MCF 10A (cell line): ENCODE measurements at places on chromosomes 11 and 22. TPM values are rescaled to one million over a fixed set of nuclear protein-coding genes. Genes with fewer than 3 reads are reported as not detected.
A peak's percentile ranks its signal among the peaks of the same experiment; 100 is the strongest.

DNA sequence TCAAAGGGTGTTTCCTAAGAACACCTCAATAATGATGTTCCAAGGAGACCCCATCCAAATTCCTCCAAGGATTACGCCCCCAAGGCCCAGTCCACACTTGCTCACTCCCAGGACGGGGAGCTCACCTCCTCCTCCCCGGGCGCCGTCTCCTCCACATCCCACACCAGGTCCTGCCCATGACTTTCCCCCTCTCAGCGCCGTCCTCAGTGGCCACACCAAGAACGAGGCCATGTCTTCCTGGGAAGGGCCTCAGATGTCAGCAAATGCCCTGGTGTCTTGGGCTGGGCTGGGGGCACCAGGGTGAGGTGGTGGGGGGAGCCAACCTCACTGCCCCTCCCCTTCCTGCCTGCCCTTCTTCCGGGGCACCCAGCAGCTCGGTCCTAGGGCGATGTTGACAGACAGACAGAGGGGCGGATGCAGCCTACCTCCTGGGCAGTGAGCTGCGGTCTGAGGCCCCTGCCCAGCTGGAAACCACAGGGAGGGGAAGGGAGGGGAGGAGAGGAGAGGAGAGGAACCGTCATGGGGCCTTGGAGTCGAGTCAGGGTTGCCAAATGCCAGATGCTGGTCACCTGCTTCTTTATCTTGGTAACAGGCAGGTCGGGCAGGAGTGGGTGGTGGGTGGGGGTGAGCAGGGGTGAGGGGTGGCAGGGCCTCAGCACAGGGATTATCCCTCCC, at the start of the genes C11orf21 and TSPAN32:
C11orf21 (minus strand) TSS at position 288 of the 675 bp plus-strand sequence; CDS start at position 178, 110 bp downstream.
TSPAN32 (plus strand) TSS at position 383 of the 675 bp plus-strand sequence; CDS start at position 520, 137 bp downstream.
- DNase-seq: no peak

DNA sequence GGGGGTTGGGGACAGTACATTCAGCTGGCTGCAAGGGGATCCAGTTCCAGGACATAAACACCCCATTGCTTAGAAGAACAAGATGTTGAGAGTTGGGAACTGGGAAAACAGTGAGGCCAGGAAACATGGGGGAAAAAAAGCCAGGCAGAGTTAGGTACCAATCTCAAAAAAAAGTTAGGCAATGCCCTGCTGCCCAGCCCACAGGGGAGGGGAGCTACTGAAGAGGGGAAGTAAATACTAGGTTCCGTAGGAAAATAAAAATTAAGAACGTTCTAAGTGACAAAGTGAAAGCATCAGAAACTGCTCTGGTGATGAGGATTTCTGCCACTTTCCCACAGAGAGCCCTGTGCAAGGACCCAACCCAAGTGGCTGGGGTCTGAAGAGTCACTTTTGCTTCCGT, 12.0 kb downstream of the SPTBN2 start:
- DNase-seq: no peak

The HPS5 gene
- 23.6 and 31.8 TPM in 2 replicates for total RNA-seq

The OR8D1 gene
- total RNA-seq: not detected in 2 replicates

The ANO9 gene
- total RNA-seq: 7.2 and 9.4 TPM in 2 replicates

DNA sequence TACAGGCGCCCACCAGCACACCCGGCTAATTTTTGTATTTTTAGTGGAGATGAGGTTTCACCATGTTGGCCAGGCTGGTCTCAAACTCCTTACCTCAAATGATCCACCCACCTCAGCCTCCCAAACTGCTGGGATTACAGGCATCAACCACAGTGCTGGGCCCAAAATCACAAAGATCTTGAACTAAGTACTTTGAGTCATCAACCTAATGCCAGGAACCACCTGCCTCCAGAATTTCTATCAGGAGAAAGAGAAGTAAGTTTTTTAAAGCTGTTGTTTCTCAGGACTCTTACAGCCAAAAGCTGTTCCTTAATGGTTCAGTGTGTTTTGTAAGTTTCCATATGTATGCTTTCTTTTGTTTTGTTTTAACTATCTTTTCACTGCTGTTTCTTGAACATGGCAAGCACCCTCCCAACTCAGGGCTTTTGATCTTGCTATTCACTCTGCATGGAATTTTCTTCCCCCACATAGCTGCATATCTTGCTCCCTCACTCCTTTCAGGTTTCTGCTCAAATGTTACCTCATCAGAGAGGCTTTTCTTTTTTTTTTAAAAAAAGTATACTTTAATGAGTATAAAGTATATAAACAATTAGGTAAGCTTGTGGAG, 6.0 kb upstream of the PAK1 start:
- DNase-seq: no peak

The SCGB2A2 gene
- not detected in 2 replicates for total RNA-seq

The CCDC89 gene
- total RNA-seq: not detected in 2 replicates

- DNase-seq: no peak
These were observed 52.6 kb downstream of the MAP6 start for GRCh38 chr11:75616281-75616680.

DNA sequence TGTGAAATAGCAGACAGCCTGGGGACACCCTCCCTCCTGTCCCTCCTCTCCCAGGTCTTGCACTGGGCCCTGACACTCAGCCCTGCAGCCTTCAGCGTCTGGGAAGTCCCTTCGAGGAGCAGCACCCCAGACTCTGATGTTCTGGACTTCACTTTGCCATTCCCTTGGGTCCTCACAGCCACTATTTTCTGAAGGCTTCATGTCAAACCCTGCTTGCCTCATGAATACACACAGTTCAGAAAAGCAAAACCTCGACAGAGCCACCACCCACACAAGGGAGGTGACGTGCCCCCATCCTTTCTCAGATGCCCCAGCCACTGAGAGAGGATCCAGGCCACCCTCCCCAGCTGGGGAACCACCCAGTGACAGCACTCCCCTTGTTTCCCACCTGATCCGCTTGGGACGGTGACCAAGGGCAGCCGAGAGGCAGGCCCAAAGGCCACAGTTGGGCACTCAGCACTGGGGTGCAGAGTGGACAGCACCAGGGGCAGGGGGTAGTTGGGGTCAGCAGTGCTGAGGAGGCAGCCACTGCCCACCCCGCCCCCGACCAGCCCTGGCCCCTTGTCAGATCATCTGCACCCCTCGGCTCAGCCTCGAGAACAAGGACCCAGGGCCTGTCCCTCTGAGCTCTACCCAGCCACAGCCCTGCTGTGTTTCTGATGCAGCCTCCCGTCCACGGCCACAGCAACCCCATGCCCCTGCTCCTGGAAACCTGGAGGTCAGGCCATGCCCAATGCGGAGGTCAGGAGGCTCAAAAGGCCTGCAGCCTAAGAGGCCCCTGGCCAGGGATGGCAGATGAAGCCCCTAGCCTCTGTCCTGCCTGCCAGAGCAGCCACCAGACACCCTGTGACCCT, 3.1 kb upstream of the TNNT3 start:
- no peak for DNase-seq

DNA sequence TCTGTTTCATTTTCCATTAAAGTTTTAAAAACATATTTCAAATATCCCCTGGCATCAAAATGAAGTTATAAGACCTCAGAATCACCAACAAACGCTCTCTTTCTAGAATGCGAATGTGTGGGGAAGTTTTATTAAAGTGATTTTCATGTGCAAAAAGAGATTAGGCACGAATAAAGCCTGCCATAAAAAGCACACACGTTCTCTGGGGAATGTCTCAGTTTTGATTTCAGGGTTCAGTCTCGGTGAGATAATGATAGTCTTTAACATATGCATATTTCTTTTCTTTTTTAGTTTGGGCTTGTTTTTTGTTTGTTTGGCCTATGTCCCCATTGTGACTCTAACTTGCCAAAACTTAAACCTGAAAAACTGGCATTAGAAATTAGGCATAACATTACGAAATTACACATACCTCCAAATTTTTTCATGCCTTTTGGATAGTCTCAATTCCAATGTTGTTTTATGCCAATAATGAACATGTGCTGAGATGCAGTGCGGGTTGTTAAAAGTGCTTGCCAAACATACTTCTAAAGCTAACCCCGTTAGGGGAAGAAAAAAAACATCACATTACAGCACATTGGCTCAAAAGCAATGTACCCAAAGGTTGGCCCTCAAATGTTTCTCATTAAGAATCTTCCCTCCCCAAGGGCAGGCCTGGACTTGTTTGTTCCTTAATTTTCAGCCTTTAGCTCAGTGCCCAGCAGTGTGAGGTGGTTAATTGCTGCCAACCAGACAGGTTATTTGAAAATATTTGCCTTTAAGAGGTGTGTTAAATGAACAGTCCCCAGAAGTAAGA, 33.2 kb upstream of the FBLN1 start:
- DNase-seq: peak; percentile 91

- DNase-seq: no peak
These were observed 24.0 kb downstream of the PISD start for GRCh38 chr22:31637891-31638618.

DNA sequence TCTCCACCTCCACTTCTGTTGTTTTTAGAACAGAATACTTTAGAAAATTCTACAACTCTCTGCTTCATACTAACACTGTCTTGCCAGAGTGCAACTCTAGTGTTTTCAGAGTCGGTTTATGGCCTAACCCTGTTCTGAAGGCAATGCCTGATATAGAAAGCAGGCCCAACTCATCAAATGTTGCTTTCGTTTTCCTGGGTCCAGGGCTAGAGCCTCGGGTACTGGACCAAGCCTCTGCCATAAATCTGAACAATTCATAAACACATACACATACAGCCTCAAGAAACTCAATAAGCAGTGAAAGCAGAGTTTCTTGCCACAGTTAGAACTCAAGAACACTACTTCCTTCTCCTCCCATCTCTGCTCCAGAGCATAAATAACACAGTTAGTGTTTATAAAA, 9.8 kb downstream of the TMEM218 start:
- no peak for DNase-seq

The FTH1 gene
- total RNA-seq: 8,367 and 15,492 TPM in 2 replicates
